Breast epithelium (tissue), 4 donors: ENCODE measurements at places on chromosomes 3 and 15. TPM values are rescaled to one million over a fixed set of nuclear protein-coding genes. Genes with fewer than 3 reads are reported as not detected.
A peak's percentile ranks its signal among the peaks of the same experiment; 100 is the strongest.

Gene FAM81A
- total RNA-seq = not detected

DNA sequence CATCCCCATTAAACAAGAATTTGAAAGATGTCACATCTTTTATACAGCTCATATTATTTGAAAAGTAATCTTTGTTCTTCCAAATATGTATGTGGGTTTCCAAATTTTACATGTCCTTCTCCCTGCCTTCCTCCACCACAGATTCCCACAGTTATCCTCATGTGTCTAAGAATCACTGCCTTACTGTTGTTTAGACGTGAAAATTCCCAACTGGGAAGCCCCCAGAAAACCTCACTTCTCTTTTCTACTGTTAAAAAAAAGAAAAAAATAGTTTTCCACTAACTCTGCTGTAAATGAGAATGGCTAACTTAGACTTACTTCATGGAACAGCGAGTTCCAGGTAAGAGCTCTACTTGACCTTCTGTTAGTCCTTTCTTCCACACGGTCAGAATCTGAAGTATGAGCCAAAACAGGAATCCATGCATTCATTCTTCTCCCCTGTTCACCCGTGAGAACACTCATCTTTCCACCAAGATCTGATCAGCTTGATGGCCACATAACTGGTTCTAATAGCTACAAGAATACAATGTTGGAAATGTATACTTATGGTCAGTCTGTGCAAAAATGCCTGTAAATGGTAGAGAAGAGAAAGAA, 17.9 kb upstream of the CSTA start:
- no peak overlapping the region for H3K27ac ChIP-seq
- no peak for DNase-seq
- H3K4me3 ChIP-seq = no peak overlapping the region
- H3K36me3 ChIP-seq = no peaks in the 10 kb centered on the region

Gene RASGRF1
- 0.15 TPM for total RNA-seq

GRCh38 chr15:33124811-33125210, 69.7 kb downstream of the FMN1 start:
- H3K27me3 ChIP-seq = no peaks in the 10 kb centered on the region
- no peaks in the 10 kb centered on the region for H3K36me3 ChIP-seq
- no peaks in the 10 kb centered on the region for H3K4me1 ChIP-seq
- DNase-seq = no peak
- no peak overlapping the region for H3K27ac ChIP-seq

- H3K36me3 ChIP-seq = no peaks in the 10 kb centered on the region
- H3K27ac ChIP-seq = no peak overlapping the region
- no peaks in the 10 kb centered on the region for H3K4me1 ChIP-seq
- H3K27me3 ChIP-seq = no peaks in the 10 kb centered on the region
- DNase-seq = no peak
- H3K4me3 ChIP-seq = no peak overlapping the region
These were observed 8.4 kb downstream of the MED12L start for GRCh38 chr3:151093905-151094304.

GRCh38 chr15:68200016-68200861, 4.9 kb downstream of the CALML4 start:
- no peak overlapping the region for H3K4me3 ChIP-seq
- DNase-seq = no peak
- no peaks in the 10 kb centered on the region for H3K27me3 ChIP-seq
- peak overlapping the region; percentile 42 for H3K27ac ChIP-seq

Gene ARL13B
- 12.1 TPM for total RNA-seq

Gene CXCR6
- total RNA-seq = 4.5 TPM

Gene ATP13A3
- total RNA-seq = 170 TPM

Gene SH2D7
- not detected for total RNA-seq

DNA sequence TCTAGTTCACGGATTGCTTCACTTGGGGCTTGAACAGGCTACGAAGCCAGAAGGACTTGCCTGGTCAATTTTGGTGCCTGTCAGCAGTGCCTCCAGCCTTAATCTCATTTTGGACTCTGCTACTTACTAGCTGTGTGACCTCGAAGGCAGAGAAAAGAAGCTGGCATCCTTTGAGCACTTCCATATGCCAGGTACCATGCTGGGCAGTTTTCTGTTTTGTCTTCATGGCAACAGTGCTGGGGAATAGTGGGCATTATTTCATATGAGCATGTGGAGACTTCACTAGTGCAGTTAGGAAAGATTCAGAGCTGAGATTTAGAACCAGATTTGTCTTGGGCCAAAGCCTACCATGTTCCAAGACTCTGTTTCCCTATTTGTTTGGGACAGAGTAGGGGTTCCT, 92.2 kb downstream of the LRTM1 start:
- H3K4me1 ChIP-seq = no peaks in the 10 kb centered on the region
- H3K27ac ChIP-seq = no peak overlapping the region
- DNase-seq = no peak
- no peaks in the 10 kb centered on the region for H3K27me3 ChIP-seq
- H3K4me3 ChIP-seq = no peak overlapping the region

Gene ZPLD1
- total RNA-seq = 0.33 TPM

DNA sequence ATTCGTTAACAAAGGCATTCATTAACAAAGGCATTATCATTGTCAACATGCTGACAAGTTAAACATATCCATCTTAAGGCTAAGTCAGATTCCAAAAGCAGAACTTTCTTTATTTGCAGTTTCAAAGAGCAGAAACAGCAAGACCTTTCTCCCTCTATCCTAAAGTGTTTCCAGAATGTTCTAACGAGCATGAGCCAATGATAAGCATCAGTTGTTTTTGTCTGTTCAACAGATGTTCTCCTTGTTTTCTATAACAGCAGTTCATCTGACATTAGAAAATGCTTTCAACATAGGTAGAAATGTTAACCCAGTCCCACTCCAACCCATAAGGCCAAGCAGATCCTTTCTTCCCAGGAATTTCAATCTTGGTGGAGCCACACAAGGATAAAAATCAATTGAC, 77.6 kb upstream of the POMGNT2 start:
- no peak for DNase-seq
- no peak overlapping the region for H3K27ac ChIP-seq
- no peaks in the 10 kb centered on the region for H3K36me3 ChIP-seq

Gene CHRNA3
- not detected for total RNA-seq

GRCh38 chr15:29636921-29637320, 185.3 kb downstream of the TJP1 start:
- no peaks in the 10 kb centered on the region for H3K4me1 ChIP-seq
- H3K36me3 ChIP-seq = no peaks in the 10 kb centered on the region
- H3K4me3 ChIP-seq = no peak overlapping the region

Gene DUOXA1
- 0.80 TPM for total RNA-seq
